ENCODE measurements at places on chromosomes 4 and X.

- no peak overlapping the region for H3K27ac ChIP-seq
- no peak for DNase-seq
- H3K4me1 ChIP-seq, result no peaks in the 10 kb centered on the region
- no peaks in the 10 kb centered on the region for H3K36me3 ChIP-seq
- H3K4me3 ChIP-seq, result no peak overlapping the region
Measured at GRCh38 chr4:159722918-159723317, 620.0 kb downstream of the RAPGEF2 start.

DNA sequence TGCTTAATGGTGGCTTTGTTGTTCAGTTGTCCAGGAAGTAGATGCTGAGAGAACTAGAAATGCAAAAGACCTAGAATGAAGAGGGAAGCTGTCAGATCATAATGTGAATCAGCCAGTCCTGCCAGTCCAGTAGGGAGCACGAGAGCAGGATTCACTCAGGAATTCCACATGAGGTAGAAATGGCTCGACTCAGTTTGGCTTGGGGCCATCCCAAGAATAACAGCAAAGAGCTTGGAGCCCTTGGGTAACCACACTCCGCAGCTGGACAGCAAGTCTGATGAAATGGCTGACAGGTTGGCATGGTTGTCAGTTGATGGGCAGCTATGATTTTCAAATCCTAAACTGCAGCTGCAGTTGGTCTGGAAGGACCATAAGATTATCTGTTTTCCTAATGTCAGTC lies 44.5 kb upstream of the WDR1 start:
- peaks cover 4% of the 10 kb centered on the region for H3K27me3 ChIP-seq
- no peak overlapping the region for H3K4me3 ChIP-seq
- H3K36me3 ChIP-seq, result no peaks in the 10 kb centered on the region
- peak overlapping the region; percentile 83 for H3K27ac ChIP-seq
- H3K4me1 ChIP-seq, result peaks cover 55% of the 10 kb centered on the region
- no peak for DNase-seq

- no peak overlapping the region for H3K27ac ChIP-seq
- H3K4me3 ChIP-seq, result no peak overlapping the region
- H3K27me3 ChIP-seq, result no peaks in the 10 kb centered on the region
- no peak for DNase-seq
- no peaks in the 10 kb centered on the region for H3K36me3 ChIP-seq
Measured at GRCh38 chr4:189071241-189071640, 869.4 kb upstream of the FRG1 start.

- H3K4me3 ChIP-seq, result no peak overlapping the region
- H3K27me3 ChIP-seq, result no peaks in the 10 kb centered on the region
- no peak overlapping the region for H3K27ac ChIP-seq
- no peaks in the 10 kb centered on the region for H3K4me1 ChIP-seq
- DNase-seq, result no peak
Measured at GRCh38 chrX:147953976-147954375, 27.2 kb upstream of the FMR1NB start.

GRCh38 chrX:12379671-12380070 lies 241.4 kb downstream of the FRMPD4 start:
- H3K36me3 ChIP-seq, result no peaks in the 10 kb centered on the region
- no peaks in the 10 kb centered on the region for H3K4me1 ChIP-seq
- H3K27me3 ChIP-seq, result no peaks in the 10 kb centered on the region
- no peak for DNase-seq
- no peak overlapping the region for H3K4me3 ChIP-seq

DNA sequence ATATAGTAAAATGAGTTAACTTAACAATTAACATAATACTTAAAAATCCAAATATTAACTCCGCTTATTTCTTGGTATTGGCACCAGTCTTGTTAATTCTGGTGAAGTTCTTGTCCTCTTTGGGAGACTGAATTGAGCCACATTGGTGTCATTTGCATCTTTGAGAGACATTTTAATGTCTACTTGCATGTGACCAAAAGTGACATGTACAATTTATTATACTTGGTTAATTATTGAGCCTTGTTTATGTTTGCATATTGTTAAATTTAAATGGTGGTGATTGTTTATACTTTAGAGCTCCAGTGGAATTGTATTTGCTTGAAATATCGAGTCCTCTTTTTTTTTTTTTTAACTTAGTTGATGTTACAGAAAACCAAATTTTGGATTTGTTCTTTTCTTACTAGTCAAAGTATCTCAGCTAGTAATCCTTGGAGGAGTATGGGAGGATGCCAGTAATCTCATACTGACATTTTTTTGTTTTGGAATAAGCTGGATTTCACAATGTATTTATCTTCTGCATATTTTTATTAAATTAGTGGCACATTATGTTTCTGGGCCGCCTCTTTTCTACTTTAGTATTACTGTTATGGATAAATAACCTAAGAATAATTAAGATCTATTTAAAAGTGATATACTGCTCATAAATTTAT lies 3.9 kb downstream of the SPCS3 start:
- no peak overlapping the region for H3K4me3 ChIP-seq
- H3K36me3 ChIP-seq, result peaks cover 36% of the 10 kb centered on the region
- H3K4me1 ChIP-seq, result peaks cover 42% of the 10 kb centered on the region

GRCh38 chr4:44760142-44760898 lies 34.0 kb upstream of the GNPDA2 start:
- no peak overlapping the region for H3K4me3 ChIP-seq
- H3K36me3 ChIP-seq, result no peaks in the 10 kb centered on the region
- no peak for DNase-seq
- H3K4me1 ChIP-seq, result no peaks in the 10 kb centered on the region
- H3K27ac ChIP-seq, result no peak overlapping the region

DNA sequence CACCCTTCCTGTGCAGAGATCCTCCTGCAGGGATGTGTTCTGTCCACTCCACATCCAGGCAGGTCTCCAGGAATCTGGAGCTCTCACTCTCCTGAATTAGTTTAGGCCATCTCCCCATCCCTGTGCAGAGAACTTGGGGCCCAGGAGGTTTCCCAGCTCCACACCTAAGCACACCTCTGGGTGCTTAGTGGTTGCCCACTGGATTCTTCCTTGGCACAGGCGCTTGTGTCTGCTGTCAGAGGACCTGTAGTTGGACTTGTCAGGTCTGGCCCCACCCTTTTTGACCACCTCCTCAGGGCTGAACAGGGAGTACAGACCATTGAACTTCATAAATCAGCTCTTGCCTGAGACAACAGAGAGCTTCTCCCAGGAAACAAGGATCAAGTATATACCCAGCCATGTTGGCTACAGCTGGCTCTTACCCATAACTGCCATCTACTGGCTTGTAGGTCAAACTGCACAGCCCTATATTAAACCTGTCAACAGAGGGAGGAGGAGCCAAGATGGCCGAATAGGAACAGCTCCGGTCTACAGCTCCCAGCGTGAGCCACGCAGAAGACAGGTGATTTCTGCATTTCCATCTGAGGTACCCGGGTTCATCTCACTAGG lies 275.5 kb downstream of the PPARGC1A start:
- no peak for DNase-seq
- H3K27ac ChIP-seq, result no peak overlapping the region
- no peaks in the 10 kb centered on the region for H3K27me3 ChIP-seq
- no peak overlapping the region for H3K4me3 ChIP-seq

DNA sequence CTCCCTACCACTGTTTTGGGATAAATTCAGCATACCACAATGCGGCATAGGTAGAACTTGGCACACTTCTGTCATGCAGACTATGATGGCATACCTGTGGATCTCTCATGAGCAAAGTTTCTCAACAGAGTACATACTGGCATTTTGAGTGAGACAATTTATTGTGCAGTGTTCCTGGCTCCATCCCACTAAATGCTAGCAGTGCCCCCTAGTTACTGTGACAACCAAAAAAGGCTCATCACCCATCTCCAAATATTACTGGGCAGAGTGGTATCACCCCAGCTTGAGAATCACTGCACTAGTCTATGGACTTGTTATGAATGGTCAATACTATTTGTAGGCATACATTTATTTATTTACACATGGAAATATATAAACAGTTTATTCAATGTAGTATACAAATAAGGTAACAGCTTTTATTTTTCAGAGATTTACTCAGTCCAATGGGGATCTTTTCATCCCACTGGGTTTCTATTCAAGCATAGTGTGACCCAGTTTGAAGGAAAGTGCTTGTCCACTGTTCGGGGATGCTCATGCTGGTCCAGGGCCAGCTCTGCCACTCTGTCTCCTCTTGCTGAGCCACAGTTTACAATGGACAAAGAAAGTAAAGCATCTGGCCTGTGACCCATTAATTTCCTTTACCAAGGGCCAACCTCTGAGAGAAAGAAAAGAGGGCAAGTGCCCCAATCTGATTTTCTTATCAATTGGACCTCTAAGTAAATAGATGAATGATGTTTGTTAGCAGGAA lies 81.0 kb upstream of the IL2 start:
- H3K27me3 ChIP-seq, result no peaks in the 10 kb centered on the region
- H3K4me3 ChIP-seq, result no peak overlapping the region
- H3K4me1 ChIP-seq, result peaks cover 42% of the 10 kb centered on the region
- no peak overlapping the region for H3K27ac ChIP-seq
- no peak for DNase-seq

- H3K27ac ChIP-seq, result no peak overlapping the region
- DNase-seq, result no peak
- H3K36me3 ChIP-seq, result peaks cover 12% of the 10 kb centered on the region
Measured at GRCh38 chr4:145047151-145047550, 50.8 kb downstream of the ANAPC10 start.

DNA sequence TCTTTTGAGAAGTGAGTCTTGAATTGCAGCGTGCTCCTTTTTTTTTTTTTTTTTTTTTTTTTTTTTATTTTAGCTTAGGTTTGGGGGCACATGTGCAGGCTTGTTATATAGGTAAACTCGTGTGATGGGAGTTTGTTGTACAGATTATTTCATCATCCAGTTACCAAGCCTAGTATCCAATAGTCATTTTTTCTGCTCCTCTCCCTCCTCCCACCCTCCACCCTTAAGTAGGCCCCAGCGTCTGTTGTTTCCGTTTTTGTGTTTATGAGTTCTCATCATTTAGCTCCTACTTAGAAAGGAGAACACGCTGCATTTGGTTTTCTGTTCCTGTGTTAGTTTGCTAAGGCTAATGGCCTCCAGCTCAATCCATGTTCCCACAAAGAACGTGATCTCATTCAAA lies 81.3 kb upstream of the TSPAN5 start:
- no peaks in the 10 kb centered on the region for H3K36me3 ChIP-seq
- no peaks in the 10 kb centered on the region for H3K4me1 ChIP-seq
- H3K4me3 ChIP-seq, result no peak overlapping the region
- DNase-seq, result no peak
- H3K27me3 ChIP-seq, result peaks cover 6% of the 10 kb centered on the region

DNA sequence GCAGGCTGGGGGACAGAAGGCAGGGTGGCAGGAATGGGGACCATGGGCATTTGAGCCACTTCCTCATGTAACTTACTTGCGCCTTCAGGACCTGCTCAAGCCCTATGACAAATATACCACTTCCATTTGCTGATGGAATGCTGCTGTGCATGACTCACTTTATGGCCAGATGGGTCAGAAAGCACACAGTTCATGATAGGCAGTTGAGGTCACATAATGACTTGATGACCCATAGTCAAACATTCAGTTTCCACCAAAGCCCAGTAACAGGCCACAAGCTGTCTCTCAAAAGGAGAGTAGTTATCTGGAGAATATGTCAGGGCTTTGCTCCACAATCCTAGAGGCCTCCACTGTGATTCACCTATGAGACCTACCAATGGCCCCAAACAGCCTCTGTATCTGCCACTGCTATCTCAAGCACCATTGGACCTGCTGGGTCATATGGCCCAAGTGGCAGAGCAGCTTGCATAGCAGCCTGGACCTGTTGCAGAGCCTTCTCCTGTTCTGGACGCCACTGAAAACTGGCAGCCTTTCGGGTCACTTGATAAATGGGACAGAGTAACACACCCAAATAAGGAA lies 5.3 kb upstream of the PAPSS1 start:
- no peak overlapping the region for H3K4me3 ChIP-seq
- no peak overlapping the region for H3K27ac ChIP-seq
- no peaks in the 10 kb centered on the region for H3K36me3 ChIP-seq
- H3K27me3 ChIP-seq, result no peaks in the 10 kb centered on the region

GRCh38 chr4:8090744-8091301 lies 67.8 kb downstream of the ABLIM2 start:
- H3K27me3 ChIP-seq, result peaks cover 7% of the 10 kb centered on the region
- H3K4me1 ChIP-seq, result no peaks in the 10 kb centered on the region
- no peaks in the 10 kb centered on the region for H3K36me3 ChIP-seq
- H3K27ac ChIP-seq, result no peak overlapping the region
- DNase-seq, result peak; percentile 24

DNA sequence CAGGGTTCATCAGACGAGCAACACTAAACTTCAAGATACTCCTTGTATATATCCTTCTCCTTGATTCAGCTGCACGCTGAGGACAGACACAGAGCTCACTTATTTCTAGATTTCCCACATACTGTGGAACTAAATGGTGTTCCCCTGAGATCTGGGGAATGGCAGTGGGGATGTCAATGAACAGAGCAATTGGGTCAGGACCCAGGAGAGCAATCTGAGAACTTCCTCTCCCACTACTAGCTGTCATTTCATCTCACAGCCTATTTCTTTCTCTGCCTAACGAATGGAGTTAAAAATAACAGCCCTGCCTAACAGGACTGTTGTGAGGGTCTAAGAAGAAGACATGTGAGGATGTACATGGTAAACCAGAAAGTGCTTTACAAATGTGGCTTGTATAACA lies 10.7 kb downstream of the NAAA start:
- H3K27me3 ChIP-seq, result no peaks in the 10 kb centered on the region
- H3K27ac ChIP-seq, result no peak overlapping the region
- peaks cover 36% of the 10 kb centered on the region for H3K36me3 ChIP-seq
- H3K4me3 ChIP-seq, result no peak overlapping the region
- no peak for DNase-seq

GRCh38 chr4:77172336-77172735 lies 15.3 kb downstream of the CCNG2 start:
- no peak overlapping the region for H3K27ac ChIP-seq
- no peak overlapping the region for H3K4me3 ChIP-seq
- no peaks in the 10 kb centered on the region for H3K4me1 ChIP-seq
- H3K27me3 ChIP-seq, result peaks cover 17% of the 10 kb centered on the region

DNA sequence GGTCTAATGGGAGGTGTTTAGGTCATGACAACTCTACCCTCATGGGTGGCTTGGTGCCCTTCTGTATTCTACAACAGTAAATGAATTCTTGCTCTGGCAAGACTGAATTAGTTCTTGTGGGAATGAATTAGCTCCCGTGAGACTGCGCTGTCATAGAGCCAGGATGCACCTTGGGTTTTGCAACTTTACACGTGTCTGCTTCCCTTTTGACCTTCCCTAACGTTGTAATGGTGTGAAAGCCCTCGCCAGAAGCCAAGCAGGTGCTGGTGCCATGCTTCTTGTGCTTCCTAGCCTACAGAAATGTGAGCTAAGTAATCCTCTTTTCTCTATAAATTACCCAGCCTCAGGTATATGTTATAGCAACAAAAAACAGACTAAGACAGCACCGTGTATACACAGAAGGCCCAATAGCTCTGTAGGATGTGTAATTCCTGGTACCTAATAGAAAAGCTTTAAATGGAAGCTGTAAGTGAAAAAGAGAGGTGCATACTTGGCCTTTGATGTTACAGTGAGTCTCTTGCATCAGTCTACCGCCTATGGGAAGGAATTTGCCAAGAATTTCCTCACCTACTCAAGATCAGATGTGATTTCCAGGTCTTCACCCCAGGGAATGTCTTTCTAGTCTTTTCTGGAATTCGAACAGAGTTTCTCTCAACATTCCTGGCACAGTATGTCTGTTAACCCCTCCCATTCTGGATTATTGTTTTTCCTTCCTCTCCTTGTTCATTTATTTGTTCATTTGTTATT lies 3.2 kb upstream of the ENPEP start:
- H3K27me3 ChIP-seq, result peaks cover 8% of the 10 kb centered on the region
- H3K4me3 ChIP-seq, result no peak overlapping the region
- no peak for DNase-seq
- H3K36me3 ChIP-seq, result no peaks in the 10 kb centered on the region

All from activated naive CD4-positive, alpha-beta T cell treated with anti-CD3 and anti-CD28 coated beads, Interleukin-2, amount 10 ng/mL, durations not matched to agents 7 days and 5 days (primary cell).